Esophagus squamous epithelium (tissue), 5 donors: ENCODE measurements at places on chromosomes 3 and 15.
A peak's percentile ranks its signal among the peaks of the same experiment; 100 is the strongest.

DNA sequence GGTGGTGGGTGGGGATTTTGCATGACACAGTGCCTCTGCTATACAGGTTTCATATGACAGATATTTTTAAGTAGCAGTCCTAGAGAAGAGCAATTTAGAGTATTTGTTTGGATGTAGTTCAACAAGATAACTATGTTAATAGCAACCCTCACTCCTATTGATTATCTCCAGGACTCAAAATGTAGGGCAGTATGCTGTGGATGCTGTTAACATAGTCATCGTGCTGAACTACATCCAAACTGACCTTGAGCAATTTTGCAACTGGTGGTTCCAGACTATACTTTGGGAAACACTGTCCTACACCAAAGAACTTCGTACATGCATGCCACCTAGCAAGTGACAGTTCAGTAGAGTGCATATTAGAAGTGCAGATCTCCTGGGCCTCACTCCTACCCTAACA, 117.6 kb downstream of the IL5RA start:
- H3K27me3 ChIP-seq: no peaks in the 10 kb centered on the region
- no peak overlapping the region for H3K4me3 ChIP-seq
- DNase-seq: no peak
- H3K4me1 ChIP-seq: no peaks in the 10 kb centered on the region
- H3K27ac ChIP-seq: no peak overlapping the region
- H3K36me3 ChIP-seq: no peaks in the 10 kb centered on the region

GRCh38 chr3:9151240-9151639, 98.2 kb downstream of the SRGAP3 start:
- no peaks in the 10 kb centered on the region for H3K36me3 ChIP-seq
- H3K27ac ChIP-seq: no peak overlapping the region
- H3K4me3 ChIP-seq: no peak overlapping the region
- H3K4me1 ChIP-seq: no peaks in the 10 kb centered on the region
- no peaks in the 10 kb centered on the region for H3K27me3 ChIP-seq

- peaks cover 16% of the 10 kb centered on the region for H3K4me1 ChIP-seq
- H3K4me3 ChIP-seq: no peak overlapping the region
- H3K27ac ChIP-seq: peak overlapping the region; percentile 78
Observed at GRCh38 chr3:30628205-30628900, 22.0 kb downstream of the TGFBR2 start.

DNA sequence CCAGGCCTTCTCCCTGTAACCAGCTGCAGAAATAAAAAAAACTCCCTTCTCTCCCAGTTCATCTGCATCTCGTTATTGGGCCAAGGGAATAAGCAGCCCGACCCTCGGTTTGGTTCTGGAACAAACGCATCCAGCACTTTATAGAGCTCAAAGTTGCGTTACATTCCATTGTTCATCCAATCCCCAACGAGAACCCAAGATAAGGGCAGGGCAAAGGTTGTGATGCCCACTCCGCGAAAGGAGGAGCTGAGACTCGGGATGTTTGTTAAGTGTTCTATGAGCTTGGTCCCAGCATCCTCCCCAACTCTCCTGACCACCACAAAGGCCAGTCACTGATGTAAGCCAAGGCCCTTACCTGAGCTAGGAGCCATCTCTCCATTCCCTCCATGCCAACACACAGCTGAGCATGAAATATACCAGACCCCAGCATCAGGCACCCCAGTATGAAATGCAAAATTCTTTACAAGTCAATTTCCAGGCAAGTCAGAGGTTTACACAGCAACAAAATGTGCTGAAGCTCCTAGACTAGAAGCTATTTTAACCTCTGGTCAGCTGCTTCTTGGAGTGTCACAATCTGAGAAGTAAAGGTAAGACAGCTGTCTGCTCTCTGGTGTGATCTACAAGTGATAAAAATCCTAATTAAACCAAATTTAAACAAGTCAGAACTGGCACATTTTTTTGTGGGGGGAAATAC, 17.9 kb downstream of the CCDC12 start:
- no peak overlapping the region for H3K4me3 ChIP-seq
- H3K27ac ChIP-seq: peak overlapping the region; percentile 64
- peaks cover 36% of the 10 kb centered on the region for H3K4me1 ChIP-seq
- DNase-seq: no peak

- no peaks in the 10 kb centered on the region for H3K36me3 ChIP-seq
- H3K27me3 ChIP-seq: no peaks in the 10 kb centered on the region
- DNase-seq: no peak
- peak overlapping the region; percentile 60 for H3K27ac ChIP-seq
Observed at GRCh38 chr3:185943760-185944106, 5.9 kb upstream of the TRA2B start.

- H3K27ac ChIP-seq: no peak overlapping the region
- H3K27me3 ChIP-seq: no peaks in the 10 kb centered on the region
- no peaks in the 10 kb centered on the region for H3K4me1 ChIP-seq
- H3K4me3 ChIP-seq: no peak overlapping the region
- H3K36me3 ChIP-seq: no peaks in the 10 kb centered on the region
- no peak for DNase-seq
Observed at GRCh38 chr3:121096953-121097352, 188.9 kb downstream of the STXBP5L start.

GRCh38 chr3:111603679-111604078, 8.5 kb upstream of the ZBED2 start:
- H3K36me3 ChIP-seq: no peaks in the 10 kb centered on the region
- H3K27me3 ChIP-seq: no peaks in the 10 kb centered on the region
- no peak for DNase-seq
- H3K4me3 ChIP-seq: no peak overlapping the region

DNA sequence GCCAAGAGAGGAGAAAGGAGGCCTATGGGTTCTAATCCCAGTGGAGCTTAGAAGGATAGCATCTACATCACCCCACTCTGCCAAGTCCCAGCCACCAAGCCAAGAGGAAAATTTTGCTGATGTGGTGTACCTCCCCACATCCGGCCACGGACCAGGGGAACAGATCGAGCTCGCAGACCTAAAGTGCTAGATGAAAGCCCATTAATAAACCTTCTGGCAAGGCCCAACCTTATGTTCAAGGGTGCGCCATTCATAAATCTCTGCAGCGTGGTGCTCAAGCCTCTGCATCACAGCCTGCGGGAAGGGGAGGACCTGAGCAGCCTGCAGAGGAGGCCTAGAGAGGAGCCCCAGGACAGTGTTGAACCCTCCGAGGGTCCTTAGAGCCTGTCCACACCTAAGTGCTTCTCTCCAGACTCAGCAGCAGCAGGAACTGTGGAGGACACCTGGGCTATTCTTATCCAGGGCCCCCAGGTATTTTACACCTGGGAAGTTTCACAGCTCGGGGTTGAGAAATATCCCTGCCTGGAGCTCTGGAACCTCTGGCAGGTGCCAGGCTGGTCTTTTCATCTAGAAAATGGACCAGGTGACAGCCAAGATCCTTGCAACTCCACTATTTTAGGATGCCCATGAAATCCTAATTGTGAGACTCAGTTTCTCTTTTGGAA, 68.0 kb downstream of the MRPL46 start:
- no peaks in the 10 kb centered on the region for H3K36me3 ChIP-seq
- H3K4me3 ChIP-seq: no peak overlapping the region
- no peaks in the 10 kb centered on the region for H3K27me3 ChIP-seq
- H3K27ac ChIP-seq: no peak overlapping the region

DNA sequence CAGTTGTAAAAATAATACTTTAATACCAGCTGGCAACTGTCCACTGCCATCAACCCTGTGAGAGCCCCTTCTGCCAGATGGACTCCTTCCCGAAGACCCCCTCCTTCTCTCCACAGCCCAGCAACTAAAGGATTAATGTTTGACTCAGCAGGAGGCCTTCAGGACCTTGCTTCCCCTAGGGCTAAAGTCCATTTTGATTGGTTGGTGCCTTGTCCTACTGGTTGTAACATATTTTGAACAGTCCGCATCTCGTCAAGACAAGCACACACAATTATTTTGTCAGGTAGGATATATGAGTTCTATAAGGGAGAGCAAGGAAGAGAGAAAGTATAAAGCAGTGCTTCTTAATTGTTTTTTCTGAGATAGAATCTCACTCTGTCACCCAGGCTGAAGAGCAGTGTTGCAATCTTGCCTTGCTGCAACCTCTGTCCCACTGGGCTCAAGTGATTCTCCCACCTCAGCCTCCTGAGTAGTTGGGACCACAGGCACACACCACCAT, 18.6 kb downstream of the ACOX2 start:
- H3K36me3 ChIP-seq: peaks cover 58% of the 10 kb centered on the region
- no peaks in the 10 kb centered on the region for H3K27me3 ChIP-seq
- no peak overlapping the region for H3K27ac ChIP-seq
- peaks cover 54% of the 10 kb centered on the region for H3K4me1 ChIP-seq

GRCh38 chr15:45134682-45135604, 5.1 kb downstream of the DUOX1 start:
- H3K36me3 ChIP-seq: no peaks in the 10 kb centered on the region
- no peak for DNase-seq
- H3K4me3 ChIP-seq: no peak overlapping the region
- peaks cover 18% of the 10 kb centered on the region for H3K4me1 ChIP-seq

GRCh38 chr15:66504563-66505429, at the start of the genes RPL4 and ZWILCH:
Gene RPL4 (minus strand): TSS chr15:66504855. CDS start chr15:66504790, 65 bp downstream.
Gene ZWILCH (plus strand): TSS chr15:66505326. CDS start chr15:66505339, 13 bp downstream.
- H3K4me1 ChIP-seq: peaks cover 27% of the 10 kb centered on the region
- H3K27ac ChIP-seq: peak within 1 kb of the TSS; percentile 93
- no peaks in the 10 kb centered on the region for H3K27me3 ChIP-seq
- peak; percentile 21 for DNase-seq
- H3K36me3 ChIP-seq: peaks cover 17% of the 10 kb centered on the region

GRCh38 chr3:60645801-60646200, 605.5 kb downstream of the FHIT start:
- no peaks in the 10 kb centered on the region for H3K4me1 ChIP-seq
- H3K4me3 ChIP-seq: no peak overlapping the region
- H3K27ac ChIP-seq: no peak overlapping the region
- H3K27me3 ChIP-seq: no peaks in the 10 kb centered on the region
- H3K36me3 ChIP-seq: no peaks in the 10 kb centered on the region

DNA sequence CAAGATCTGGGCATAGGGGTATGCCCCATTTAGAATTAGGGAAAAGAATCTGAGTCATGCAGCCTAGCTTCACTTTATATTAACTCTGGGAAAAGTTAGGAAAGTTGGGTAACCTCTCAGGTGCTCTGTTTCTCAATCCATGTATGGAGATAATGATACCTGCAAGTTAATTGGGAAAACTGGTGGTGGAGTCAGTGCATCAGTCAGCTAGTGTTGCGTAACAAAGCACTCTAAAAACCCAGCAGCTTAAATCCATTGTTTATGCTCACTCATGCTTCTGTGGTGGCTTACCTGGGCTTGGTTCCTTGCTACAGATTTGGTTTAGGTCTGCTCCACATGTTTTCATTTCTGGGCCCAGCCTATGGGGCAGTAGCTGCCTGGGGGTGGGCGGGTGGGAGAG, 91.0 kb downstream of the SMAD3 start:
- no peak overlapping the region for H3K27ac ChIP-seq
- H3K36me3 ChIP-seq: peaks cover 17% of the 10 kb centered on the region
- DNase-seq: no peak
- H3K27me3 ChIP-seq: no peaks in the 10 kb centered on the region
- H3K4me3 ChIP-seq: no peak overlapping the region
- H3K4me1 ChIP-seq: peaks cover 69% of the 10 kb centered on the region

- no peak overlapping the region for H3K4me3 ChIP-seq
- DNase-seq: no peak
- H3K27ac ChIP-seq: no peak overlapping the region
- no peaks in the 10 kb centered on the region for H3K36me3 ChIP-seq
- H3K27me3 ChIP-seq: no peaks in the 10 kb centered on the region
- no peaks in the 10 kb centered on the region for H3K4me1 ChIP-seq
Observed at GRCh38 chr3:48999085-48999858, 7.9 kb upstream of the WDR6 start.

DNA sequence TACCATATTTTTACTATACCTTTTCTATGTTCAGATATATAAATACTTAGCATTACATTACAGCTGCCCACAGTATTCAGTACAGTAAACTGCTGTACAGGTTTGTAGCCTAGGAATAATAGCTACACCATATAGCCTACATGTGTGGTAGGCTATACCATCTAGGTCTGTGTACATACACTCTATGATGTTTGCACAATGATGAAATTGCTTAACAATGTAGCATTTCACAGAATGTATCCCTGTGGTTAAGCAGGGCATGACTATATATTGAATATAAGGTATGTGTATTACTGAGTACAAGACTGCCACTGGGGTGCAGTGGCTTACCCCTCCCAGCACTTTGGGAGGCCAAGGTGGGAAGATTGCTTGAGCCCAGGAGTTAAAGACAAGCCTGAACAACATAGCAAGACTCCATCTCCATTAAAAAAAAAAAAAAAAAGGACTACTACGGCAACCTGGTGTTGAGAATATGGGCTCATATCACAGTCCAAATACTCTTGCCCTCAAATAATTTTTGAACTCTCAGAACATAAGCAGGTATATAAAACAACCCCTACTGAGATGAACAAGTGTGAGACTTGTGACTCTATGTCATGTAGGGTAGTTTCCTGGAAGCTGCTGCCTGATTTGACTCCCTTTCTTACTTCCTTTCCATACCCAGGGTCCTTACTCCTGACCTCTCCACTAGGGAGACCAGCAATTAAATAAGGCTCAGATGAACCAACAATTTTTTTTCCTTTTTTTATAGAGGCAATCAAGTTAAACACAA, 4.8 kb downstream of the PPP1R14D start:
- no peak overlapping the region for H3K27ac ChIP-seq
- no peaks in the 10 kb centered on the region for H3K36me3 ChIP-seq
- no peaks in the 10 kb centered on the region for H3K27me3 ChIP-seq
- no peak overlapping the region for H3K4me3 ChIP-seq

DNA sequence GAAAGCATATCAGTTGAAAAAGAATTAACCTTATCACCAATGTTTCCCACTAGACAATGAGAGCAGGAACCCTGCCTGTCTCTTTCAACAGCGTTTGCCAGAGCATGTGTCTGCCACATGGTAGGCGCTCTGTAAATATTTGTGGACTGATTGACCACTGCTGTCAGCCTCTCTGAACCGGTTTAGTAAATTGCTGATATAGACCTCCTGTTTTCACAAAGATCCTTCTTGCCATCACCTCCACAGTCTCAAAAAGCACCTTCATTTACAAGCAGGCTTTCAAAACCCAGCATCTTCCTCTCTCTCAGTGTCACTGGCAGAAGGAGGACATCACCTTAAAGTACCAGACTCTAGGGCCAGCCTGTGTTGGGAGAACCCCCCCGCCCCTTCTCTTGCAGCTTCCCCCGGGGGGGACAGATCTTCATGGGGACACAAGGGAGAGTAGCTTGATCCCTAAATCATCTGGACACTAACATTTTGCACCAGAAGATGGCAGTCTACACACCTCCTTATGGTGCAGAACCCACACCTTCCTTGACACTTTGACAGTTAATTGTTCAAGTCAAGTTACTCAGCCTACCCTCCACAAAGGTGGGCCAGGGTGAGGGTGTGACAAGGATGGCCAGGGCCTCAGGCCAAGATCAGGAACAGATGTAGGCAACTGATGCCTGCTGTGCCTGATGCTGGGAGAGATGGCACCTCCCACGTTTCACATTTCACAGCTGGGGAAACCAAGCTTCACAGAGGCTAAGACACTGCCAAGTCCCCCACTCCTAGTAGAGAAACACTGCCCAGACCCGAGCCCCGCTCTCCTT, 37.8 kb upstream of the USP3 start:
- H3K4me3 ChIP-seq: no peak overlapping the region
- H3K4me1 ChIP-seq: peaks cover 33% of the 10 kb centered on the region
- no peak for DNase-seq
- no peak overlapping the region for H3K27ac ChIP-seq
- H3K27me3 ChIP-seq: no peaks in the 10 kb centered on the region

GRCh38 chr15:25183581-25184251, 228.9 kb downstream of the SNRPN start:
- H3K4me1 ChIP-seq: no peaks in the 10 kb centered on the region
- H3K27ac ChIP-seq: no peak overlapping the region
- H3K27me3 ChIP-seq: no peaks in the 10 kb centered on the region
- H3K4me3 ChIP-seq: no peak overlapping the region
- no peak for DNase-seq
